ENCODE measurements at places on chromosomes 4 and X.

GRCh38 chr4:24195991-24196736 lies 306.3 kb upstream of the PPARGC1A start:
- H3K27ac ChIP-seq, result no peak overlapping the region
- no peaks in the 10 kb centered on the region for H3K27me3 ChIP-seq
- no peaks in the 10 kb centered on the region for H3K36me3 ChIP-seq
- H3K4me1 ChIP-seq, result no peaks in the 10 kb centered on the region
- H3K4me3 ChIP-seq, result no peak overlapping the region

GRCh38 chr4:57612279-57612678 lies 502.1 kb upstream of the IGFBP7 start:
- H3K4me3 ChIP-seq, result no peak overlapping the region
- no peaks in the 10 kb centered on the region for H3K27me3 ChIP-seq
- H3K36me3 ChIP-seq, result no peaks in the 10 kb centered on the region
- no peak for DNase-seq
- no peaks in the 10 kb centered on the region for H3K4me1 ChIP-seq

DNA sequence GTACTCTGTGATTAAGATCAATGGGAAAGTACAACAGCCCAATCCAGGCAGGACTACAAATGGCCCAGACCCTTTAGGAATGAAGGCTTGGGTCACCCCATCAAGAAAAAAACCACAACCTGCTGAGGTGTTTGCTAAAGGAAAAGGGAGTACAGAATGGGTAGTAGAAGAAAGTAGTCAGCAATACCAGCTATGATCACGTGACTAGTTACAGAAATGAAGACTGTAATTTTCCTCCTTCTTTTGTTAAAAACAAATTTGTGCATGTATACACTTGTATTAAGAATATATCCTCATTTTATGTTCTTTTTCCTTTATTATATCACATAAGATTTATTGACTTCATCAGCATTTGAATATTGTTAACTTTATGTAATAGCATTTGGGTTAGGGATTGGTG lies 160.1 kb upstream of the TBX22 start:
- no peaks in the 10 kb centered on the region for H3K4me1 ChIP-seq
- no peak overlapping the region for H3K27ac ChIP-seq
- H3K4me3 ChIP-seq, result no peak overlapping the region
- no peak for DNase-seq
- H3K27me3 ChIP-seq, result no peaks in the 10 kb centered on the region

GRCh38 chrX:50188859-50189600 lies 11.8 kb downstream of the AKAP4 start:
- no peak overlapping the region for H3K4me3 ChIP-seq
- H3K4me1 ChIP-seq, result peaks cover 16% of the 10 kb centered on the region
- DNase-seq, result no peak

- no peaks in the 10 kb centered on the region for H3K27me3 ChIP-seq
- H3K4me3 ChIP-seq, result no peak overlapping the region
- DNase-seq, result no peak
- no peak overlapping the region for H3K27ac ChIP-seq
Observed at GRCh38 chr4:177479063-177479462, 36.8 kb upstream of the AGA start.

DNA sequence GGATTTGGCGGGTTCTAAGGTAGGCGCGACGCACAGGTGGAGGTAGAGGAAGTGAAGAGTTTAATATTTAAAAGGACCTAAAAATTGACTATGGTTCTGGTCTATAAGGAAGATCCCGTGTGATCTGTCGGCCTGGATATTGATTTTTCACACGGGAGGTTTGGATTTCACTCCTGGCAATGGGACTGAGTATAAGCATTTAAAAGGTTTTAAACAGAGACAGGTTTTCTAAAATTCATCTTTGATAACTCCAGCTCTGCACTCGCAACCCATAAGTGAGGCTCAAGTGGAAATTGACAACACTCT lies 394 bp upstream of the UXT start:
- no peaks in the 10 kb centered on the region for H3K27me3 ChIP-seq
- H3K4me3 ChIP-seq, result no peak overlapping the region

- H3K27ac ChIP-seq, result peak overlapping the region; percentile 73
- peak overlapping the region; percentile 84 for H3K4me3 ChIP-seq
- DNase-seq, result peak; percentile 90
- H3K27me3 ChIP-seq, result no peaks in the 10 kb centered on the region
- H3K36me3 ChIP-seq, result no peaks in the 10 kb centered on the region
- H3K4me1 ChIP-seq, result peaks cover 5% of the 10 kb centered on the region
Observed at GRCh38 chr4:89111833-89112563, 665 bp downstream of the TIGD2 start.

DNA sequence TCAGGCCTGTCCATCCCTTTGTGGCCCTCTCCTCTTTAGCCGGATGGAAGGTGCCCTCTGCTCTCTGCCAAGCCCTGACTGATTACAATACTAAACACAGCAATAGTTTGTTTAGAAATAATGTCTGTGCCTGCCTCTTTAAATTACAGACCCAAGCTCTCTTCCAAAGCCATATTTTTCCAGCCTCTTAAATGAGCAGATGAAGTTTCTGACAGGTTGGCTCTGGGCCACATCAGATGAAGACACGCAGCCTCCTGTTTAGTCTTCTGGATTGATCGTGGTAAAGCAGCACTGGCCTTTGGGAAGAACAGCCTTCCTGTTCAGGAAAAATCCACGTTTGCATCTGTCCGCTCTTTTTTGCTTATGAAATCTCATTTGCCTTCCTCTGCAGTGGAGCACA lies 133.6 kb downstream of the CPE start:
- no peak for DNase-seq
- H3K4me1 ChIP-seq, result peaks cover 2% of the 10 kb centered on the region
- H3K27me3 ChIP-seq, result no peaks in the 10 kb centered on the region
- H3K27ac ChIP-seq, result no peak overlapping the region
- H3K4me3 ChIP-seq, result no peak overlapping the region

DNA sequence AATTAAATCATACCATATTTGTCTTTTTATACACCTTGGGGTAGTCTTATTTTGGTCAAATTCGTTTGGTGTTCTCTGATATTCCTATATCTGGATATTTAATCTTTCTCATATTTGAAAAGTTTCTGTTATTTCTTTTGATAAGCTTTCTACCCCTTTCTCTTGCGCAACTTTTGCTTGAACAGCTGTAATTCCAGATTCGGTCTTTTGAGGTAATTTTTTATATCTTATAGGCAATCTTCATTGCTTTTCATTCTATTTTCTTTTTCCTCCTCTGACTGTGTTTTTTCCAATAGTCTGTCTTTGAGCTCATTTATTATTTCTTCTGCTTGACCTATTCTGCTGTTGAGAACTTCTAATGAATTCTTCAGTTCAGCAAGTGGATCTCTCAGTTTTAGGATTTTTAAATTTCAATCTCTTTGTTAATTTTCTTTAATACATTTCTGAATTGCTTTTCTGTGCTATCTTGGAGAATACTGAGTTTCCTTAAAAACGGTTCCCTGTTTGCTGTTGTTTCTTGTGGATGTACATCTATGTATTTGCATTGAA lies 11.3 kb upstream of the MTHFD2L start:
- H3K4me1 ChIP-seq, result no peaks in the 10 kb centered on the region
- no peaks in the 10 kb centered on the region for H3K27me3 ChIP-seq
- no peak overlapping the region for H3K4me3 ChIP-seq
- no peaks in the 10 kb centered on the region for H3K36me3 ChIP-seq
- DNase-seq, result no peak

GRCh38 chrX:23662187-23662586 lies 5.1 kb upstream of the PRDX4 start:
- H3K27ac ChIP-seq, result no peak overlapping the region
- H3K27me3 ChIP-seq, result no peaks in the 10 kb centered on the region
- peaks cover 2% of the 10 kb centered on the region for H3K4me1 ChIP-seq
- DNase-seq, result no peak
- no peaks in the 10 kb centered on the region for H3K36me3 ChIP-seq

- no peaks in the 10 kb centered on the region for H3K27me3 ChIP-seq
- H3K36me3 ChIP-seq, result peaks cover 2% of the 10 kb centered on the region
- no peak overlapping the region for H3K4me3 ChIP-seq
Observed at GRCh38 chr4:47488706-47489105, 3.6 kb downstream of the ATP10D start.

GRCh38 chrX:38341442-38341841 lies 11.0 kb upstream of the OTC start:
- no peaks in the 10 kb centered on the region for H3K27me3 ChIP-seq
- H3K4me3 ChIP-seq, result no peak overlapping the region
- H3K27ac ChIP-seq, result no peak overlapping the region
- H3K4me1 ChIP-seq, result no peaks in the 10 kb centered on the region
- H3K36me3 ChIP-seq, result no peaks in the 10 kb centered on the region
- no peak for DNase-seq

- DNase-seq, result peak; percentile 60
- no peaks in the 10 kb centered on the region for H3K4me1 ChIP-seq
- no peaks in the 10 kb centered on the region for H3K36me3 ChIP-seq
- H3K27ac ChIP-seq, result no peak overlapping the region
Observed at GRCh38 chr4:85734424-85734831, 259.5 kb downstream of the ARHGAP24 start.

DNA sequence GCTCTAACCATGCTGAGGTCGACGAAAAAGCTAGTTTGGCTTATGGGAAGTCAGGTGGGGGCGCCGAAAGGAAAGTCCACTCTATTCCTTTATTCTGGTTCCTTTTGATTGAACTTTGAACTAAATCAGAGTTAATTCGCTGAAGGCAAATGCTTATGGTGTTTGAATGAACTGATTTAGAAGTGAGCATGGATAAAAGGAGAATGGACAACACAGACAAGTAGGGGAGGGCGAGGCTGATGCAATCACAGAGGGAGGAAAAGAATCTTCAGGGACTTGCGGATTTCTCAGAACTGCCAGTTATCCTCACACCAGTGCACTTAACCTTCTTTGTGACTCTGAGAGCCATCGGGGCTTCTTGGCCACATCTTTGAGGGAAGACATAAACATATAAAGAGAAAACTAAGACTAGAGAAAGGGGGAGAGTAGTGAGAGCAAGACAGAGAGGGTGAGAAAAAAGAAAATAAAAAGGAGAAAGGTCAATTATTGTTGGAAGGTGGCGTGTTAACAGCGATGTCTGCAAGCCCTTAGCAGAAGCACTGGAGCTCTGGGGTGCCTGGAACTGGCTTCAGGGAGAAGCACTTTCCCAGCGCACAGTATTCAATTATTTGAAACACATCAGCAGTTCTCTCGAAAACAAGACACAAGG lies 79.6 kb upstream of the PLAC1 start:
- H3K4me1 ChIP-seq, result peaks cover 1% of the 10 kb centered on the region
- no peaks in the 10 kb centered on the region for H3K36me3 ChIP-seq
- no peak overlapping the region for H3K4me3 ChIP-seq

DNA sequence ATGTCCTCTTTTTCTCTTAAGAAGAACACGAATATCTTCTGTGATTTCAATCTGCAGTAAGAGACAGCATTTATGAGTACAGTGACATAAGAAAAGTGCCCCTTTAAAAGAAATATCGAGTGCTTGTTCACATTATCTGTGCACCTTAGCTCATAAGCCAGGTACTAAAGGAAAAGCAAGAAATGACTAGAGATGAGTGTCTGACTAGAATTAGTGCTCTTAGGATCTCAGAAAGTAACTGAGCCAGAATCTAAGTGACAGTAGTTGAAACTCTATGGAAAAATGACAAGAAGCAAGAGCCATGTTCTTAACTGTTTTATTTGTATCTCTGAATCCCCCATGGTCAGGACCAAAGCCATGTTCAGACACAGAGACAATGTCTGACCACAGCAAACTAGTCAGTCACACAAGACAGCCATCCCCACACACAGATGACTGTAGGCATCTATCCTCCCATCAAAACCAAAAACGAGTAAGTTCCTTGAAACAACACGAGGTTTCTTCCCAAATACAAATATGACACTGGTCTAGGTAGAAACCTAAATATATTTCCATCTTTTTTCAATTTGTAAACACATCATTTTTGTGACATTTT lies 36.8 kb downstream of the ACSL4 start:
- H3K4me3 ChIP-seq, result no peak overlapping the region
- no peaks in the 10 kb centered on the region for H3K36me3 ChIP-seq
- H3K27ac ChIP-seq, result no peak overlapping the region
- H3K4me1 ChIP-seq, result no peaks in the 10 kb centered on the region
- no peaks in the 10 kb centered on the region for H3K27me3 ChIP-seq
- DNase-seq, result no peak

DNA sequence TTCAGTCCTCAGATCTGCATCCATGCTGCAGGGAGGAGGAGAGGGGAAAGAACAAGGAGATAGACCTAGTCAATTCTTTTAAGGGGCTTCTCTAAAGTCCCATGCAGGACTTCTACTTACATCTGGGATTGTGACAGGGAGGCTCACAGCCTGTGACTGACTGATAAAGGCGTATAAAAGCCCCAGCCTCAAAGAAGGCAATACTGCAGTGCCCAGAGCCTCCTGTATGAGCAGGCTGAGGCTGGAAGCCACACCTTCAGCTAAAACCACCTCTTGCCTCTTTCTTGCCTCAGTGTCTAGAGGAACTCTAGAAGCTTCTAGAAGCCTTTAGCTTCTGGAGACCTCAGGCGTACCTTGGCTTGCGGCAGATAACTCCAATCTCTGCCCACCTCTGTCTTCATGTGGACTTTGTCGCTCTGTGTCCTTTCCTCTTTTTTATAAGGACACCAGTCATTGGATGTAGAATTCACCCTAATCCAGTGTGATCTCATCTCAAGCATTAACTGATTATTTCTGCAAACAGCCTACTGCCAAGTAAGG lies 6.0 kb upstream of the ZCCHC4 start:
- peaks cover 2% of the 10 kb centered on the region for H3K4me1 ChIP-seq
- H3K36me3 ChIP-seq, result no peaks in the 10 kb centered on the region
- no peaks in the 10 kb centered on the region for H3K27me3 ChIP-seq
- no peak overlapping the region for H3K27ac ChIP-seq
- no peak overlapping the region for H3K4me3 ChIP-seq

- H3K36me3 ChIP-seq, result no peaks in the 10 kb centered on the region
- no peak for DNase-seq
- no peak overlapping the region for H3K4me3 ChIP-seq
- H3K4me1 ChIP-seq, result peaks cover under 1% of the 10 kb centered on the region
Observed at GRCh38 chr4:128579154-128579853, 230.2 kb upstream of the JADE1 start.

DNA sequence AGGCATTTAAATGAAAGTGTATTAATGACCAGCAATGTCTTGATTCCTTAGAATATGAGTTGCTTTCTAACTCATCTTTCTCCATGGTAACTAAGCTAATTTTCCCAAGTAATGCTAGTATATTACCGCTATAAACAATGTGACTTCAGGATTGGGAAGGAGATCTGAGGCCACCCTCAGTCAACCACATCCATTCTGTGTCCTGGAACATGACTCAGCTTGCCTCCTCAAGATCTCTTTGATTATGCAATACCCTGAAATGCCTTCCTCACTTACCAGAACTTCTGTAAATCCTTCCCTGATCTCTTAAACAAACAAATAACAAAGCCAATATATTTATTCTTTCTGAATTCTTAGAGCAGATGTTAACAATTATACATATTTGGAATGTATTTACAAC lies 1495.5 kb downstream of the PCDH18 start:
- H3K4me1 ChIP-seq, result no peaks in the 10 kb centered on the region
- DNase-seq, result no peak
- no peaks in the 10 kb centered on the region for H3K36me3 ChIP-seq
- H3K27me3 ChIP-seq, result no peaks in the 10 kb centered on the region
- no peak overlapping the region for H3K4me3 ChIP-seq

DNA sequence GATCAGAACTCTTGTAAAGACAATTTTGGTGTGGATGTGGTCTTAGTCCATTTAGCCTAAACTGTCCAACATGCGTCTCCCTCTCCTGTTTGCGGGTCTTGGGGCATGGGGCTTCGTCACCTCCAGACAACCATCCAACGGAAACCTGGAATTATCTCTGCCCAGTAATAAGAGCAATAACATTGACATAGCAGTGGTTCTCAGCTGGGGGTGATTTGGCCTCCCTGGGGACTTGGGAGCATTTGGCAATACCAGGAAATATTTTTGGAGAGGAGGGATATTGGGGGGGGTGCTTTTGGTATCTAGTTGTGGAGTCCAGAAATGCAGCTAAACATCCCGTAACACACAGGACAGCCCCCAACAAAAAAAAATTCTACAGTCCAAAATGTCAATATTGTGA lies 47.2 kb downstream of the SEL1L3 start:
- H3K4me3 ChIP-seq, result no peak overlapping the region
- H3K36me3 ChIP-seq, result peaks cover 2% of the 10 kb centered on the region
- no peaks in the 10 kb centered on the region for H3K27me3 ChIP-seq
- no peak overlapping the region for H3K27ac ChIP-seq
- DNase-seq, result no peak

Data from trophoblast cell (in vitro differentiated cells and primary cell).